ENCODE measurements at places on chromosomes 1 and 21.

- DNase-seq = no peak
These were observed 14.3 kb downstream of the EGLN1 start for GRCh38 chr1:231407547-231408396.

GRCh38 chr1:159942632-159943277 lies 2.7 kb downstream of the IGSF9 start:
- DNase-seq = no peak

DNA sequence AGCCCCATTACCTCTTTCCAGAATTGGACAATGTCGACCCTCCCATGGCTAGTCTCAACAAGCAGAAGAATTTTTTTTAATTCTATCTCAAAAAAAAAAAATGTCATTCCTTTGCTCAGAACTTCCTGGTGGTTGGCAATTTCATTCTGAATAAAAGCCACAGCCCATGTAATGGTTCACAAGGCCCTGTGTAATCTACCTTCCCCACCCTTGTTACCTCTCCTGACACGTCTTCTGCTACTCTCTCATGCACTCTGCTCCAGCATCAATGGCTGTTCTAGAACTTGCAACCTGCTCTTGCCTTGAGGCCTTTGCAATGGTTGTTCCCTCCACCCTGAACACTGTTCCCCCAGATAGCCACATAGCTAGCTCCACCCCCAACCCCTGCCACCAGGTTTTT lies 25.4 kb downstream of the NUAK2 start:
- DNase-seq = no peak

DNA sequence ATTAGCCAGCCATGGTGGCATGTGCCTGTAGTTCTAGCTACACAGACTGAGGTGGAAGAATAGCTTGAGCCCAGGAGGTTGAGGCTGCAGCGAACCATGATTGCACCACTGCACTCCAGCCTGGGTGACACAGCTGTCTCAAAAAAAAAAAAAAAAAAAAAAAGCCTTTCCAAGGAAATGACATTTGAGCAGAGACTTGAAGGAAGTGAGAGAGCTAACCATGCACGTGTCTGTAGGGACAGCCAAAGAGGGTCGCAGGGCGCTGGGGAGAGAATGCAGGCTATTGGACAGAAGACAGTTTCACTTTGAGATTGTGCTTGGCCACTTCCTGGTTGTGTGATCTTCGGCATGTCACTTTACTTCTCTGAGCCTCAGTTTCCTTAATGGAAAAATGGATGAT lies 6.8 kb downstream of the HCRTR1 start:
- DNase-seq = no peak

- no peak for DNase-seq
These were observed 176.6 kb upstream of the PBX1 start for GRCh38 chr1:164382384-164382783.

All from substantia nigra (tissue), 51 donors.